NCI-H1105 (cell line): ENCODE measurements at places on chromosomes 12 and 14.

DNA sequence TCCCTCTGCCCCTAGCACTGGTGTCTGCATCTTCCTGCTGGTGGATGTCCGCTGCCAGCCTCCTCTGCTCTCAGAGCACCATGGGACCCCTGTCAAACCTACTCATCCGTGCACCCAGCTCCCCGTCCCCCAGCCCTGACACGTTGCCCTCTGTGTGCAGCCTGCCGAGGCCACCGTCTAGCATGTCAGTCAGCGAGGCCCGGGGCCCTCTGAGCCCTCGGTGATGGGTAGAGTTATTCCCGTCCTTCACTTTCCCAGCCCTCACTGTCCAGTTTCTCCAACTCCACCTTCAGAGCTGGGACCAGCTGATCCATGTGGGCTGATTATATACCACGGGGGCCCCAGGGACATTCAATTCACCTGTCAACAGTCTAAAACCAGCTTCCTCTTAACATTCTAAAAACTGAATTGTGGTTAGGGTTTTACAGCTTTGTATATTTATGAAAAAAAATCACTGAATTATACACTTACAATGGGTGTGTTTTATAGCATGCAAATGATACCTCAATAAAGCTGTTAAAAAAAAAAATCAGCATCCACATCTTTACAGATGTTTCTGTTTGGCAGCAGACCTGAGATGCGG, 61.3 kb downstream of the CCDC88C start:
- no peak for DNase-seq

- no peak for DNase-seq
Measured at GRCh38 chr12:67909681-67910080, 79.6 kb upstream of the IFNG-AS1 start.

DNA sequence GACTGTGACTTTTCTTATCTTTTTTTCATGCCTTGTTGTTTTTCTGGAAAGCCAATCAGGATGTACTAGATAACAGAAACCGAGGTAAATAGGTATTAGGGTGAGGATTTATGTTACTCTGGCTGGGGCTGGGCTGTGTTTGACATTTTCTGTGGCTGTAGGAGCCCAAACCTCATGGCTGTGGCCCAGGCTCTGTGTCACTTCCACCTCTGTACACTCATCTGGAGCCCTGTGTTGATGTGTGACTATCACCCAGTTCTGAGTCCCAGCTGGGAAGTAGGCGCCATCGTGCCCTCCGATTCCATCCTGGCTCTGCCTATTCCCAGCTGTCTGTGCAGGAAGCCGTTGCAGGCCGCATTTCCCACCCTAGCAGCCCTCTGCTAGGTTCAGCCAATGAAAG, 1.6 kb upstream of the HHIPL1 start:
- no peak for DNase-seq

DNA sequence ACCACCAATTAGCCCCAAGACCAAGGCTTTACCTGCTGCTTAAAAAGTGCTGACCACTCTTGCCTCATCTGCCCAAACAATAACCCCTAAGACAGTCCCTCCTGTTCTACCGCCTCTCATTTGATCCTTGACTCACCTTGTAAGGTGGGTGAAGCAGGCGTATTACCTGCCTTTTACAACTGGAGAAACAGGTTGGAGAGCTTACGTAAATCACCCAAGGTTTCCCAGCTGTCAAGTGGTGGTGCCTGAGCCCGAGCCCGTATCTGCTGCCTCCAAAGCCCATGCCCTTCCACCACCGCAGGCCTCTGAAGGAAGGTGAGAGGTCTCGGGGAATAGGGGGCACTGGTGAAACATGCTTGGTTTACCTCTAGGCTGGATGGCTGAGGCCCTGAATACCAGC, 36.6 kb downstream of the MAX start:
- no peak for DNase-seq

DNA sequence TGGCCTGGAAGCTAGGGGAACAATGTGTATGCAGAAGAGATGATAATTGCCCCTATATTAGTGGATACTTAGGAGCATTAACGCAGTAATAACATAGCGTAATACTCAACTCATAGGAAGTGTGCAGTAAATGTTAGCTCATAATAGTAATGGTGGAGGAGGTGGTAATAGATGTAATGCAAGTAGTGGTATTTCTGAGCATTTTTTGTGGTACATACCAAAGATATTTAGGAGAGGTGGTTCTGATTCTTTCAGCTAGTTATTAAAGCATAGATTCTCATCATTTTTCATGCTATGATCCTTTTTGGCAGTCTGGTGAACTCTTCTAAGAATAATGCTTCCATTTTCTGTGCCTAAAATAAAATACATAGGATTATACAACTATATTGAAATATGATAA, 233.1 kb downstream of the PTPRO start:
- no peak for DNase-seq

DNA sequence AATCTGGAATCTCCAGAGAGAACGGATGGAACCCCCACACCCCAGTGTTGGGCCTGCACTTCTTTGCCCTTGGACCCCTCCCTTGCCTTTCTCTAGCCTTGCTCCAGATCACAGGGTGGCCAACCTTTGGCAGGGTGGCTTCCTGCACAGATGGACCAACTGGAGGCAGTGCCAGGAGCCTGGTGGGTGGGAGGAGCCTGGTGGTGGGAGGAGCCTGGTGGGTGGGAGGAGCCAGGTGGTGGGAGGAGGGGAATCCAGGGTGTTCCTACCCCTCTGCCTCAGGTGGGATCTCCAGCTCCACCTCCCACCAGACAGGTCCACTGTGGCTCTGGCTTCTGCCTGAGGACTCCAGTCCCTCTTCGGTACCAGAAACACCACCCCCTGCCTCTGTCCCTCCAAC, 15.0 kb upstream of the ORAI1 start:
- no peak for DNase-seq

GRCh38 chr12:115004470-115005146, 320.6 kb upstream of the TBX3 start:
- no peak for DNase-seq

- no peak for DNase-seq
Measured at GRCh38 chr14:39554576-39554975, 122.3 kb upstream of the FBXO33 start.

- DNase-seq = no peak
Measured at GRCh38 chr12:27237790-27238771, 6.0 kb upstream of the STK38L start.

DNA sequence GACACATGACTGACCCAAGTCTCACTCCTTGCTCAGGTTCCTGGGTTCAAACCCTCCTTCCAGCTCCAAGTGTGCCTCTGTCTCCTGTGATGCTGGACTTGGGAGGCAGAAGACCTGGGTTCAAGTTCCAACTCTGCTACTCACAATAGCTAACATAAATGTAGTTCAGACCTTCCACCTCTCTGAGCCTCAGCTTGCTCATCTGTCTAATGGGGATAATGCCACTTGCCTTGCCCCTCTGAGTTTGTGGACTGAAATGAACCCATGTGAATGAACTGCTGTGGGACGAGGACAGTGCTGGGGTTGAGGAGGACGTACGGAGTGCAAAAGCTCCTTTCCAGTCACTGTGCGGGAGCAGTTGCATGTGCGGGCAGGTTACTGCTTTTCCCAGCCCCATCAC, 40.9 kb downstream of the ACADS start:
- DNase-seq = no peak

DNA sequence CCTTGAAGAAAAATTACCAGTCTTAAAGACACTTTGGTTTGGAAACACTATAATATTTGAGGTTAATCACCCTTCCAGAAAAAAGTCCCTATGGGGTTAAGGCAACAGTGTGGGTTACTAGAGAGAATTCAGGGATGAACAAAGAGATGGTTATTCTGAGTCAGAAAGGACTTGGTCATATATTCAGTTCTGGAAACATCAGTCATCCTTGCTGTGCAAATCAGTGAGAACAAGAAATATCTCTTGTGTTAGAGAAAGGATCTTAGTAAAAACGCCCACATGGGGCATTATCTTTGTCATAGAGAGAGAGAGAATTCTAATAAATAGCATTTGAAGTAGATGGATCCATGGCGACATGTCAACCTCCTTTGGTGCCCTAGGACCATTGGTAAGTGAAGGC, 59.4 kb upstream of the E2F7 start:
- DNase-seq = no peak

DNA sequence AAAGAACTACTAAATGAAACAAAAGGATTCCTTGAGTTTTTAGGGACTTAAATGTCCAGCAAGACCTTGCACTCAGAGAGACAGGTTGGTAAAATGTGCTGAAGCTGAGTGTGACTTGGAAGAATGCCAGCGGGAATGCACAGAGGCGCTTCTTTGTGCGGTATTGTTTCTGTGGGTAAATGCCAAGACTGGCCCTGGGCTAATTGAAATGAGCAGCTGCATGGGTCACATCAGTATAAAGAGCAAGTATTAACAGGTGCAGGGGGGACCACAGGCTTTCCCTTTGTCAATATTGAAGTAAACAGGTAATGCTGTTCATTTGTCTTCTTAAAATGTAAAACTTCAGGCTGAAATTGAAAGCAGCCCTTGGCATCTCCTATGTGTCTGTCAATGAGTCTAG, 74.3 kb downstream of the LMO3 start:
- DNase-seq = peak; percentile 96

- DNase-seq = peak; percentile 19
Measured at GRCh38 chr14:61296719-61297502, 15.8 kb upstream of the TMEM30B start.

- no peak for DNase-seq
Measured at GRCh38 chr14:99601361-99601831, 2.6 kb downstream of the CCDC85C start.

- no peak for DNase-seq
Measured at GRCh38 chr14:84456946-84457345, 1073.0 kb upstream of the FLRT2 start.
